ENCODE measurements at places on chromosomes 1 and 21.

DNA sequence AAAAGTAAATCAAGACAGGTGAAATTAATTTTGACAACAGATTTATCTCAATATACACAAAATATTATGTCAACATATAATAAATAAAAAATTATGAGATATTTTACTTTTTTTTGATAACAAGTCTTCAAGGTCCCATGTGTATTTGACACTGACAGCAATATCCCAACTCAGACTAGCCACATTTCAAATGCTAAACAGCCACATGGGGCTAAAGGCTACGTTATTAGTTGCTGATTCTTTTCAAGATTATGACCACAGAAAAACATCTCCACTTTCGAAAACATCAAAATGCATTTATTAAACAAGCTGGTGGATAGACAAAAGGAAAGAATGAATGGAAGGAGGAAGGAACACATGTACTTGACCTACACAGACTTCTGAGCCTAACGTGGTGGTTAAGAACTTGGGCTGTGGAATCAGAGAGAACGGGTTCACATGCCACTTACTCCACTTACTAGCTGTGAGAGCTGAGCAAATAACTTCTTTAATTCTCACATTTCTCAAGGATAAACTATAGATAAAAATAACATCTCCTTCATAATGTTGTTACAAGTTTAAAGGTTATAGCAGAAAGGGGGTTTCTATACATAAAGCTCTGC, 13.4 kb downstream of the PTPN14 start:
- no peak for DNase-seq

- no peak for DNase-seq
These were observed 166.8 kb upstream of the IVNS1ABP start for GRCh38 chr1:185483664-185484450.

GRCh38 chr1:99956755-99957154, 13.0 kb upstream of the SLC35A3 start:
- no peak for DNase-seq

DNA sequence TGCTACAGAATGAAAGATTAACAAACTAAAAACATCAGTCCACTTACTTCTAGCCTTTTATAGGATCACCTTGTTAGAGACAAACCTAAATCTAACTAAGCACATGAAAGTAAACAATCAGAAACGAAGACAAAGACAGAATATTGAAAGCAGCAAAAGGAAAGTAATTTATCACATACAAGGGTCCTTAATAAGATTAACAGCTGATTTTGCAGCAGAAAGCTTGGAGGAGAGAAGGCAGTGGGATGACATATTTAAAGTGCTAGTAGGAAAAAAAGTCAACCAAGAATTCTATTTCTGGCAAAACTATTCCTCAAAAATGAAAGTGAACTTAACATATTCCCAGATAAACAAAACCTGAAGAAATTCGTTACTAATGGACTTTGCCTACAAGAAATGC, 286.4 kb downstream of the RWDD3 start:
- no peak for DNase-seq

GRCh38 chr1:21761052-21761451, 21.9 kb downstream of the USP48 start:
- DNase-seq, result no peak

DNA sequence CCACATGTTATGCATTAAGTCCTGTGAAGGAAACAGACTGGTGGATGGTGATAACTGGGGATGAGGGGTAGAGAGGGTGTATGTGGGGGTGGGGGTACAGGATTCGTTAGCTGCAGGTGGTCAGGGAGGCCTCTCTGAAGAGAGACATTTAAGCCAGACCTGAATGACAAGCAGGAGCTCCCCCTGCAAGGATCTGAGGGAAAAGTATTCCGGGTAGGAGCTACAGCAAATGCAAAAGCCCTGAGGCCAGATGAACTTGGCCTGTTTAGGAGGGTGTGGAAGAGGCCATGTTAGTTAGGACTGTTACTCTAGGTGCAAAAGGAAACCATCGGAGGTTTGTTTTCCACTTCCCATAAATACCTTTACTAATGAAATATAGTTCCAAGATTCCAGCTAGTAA, 9.9 kb downstream of the ARHGEF10L start:
- no peak for DNase-seq

GRCh38 chr1:235060607-235061470, 67.8 kb downstream of the TOMM20 start:
- no peak for DNase-seq

DNA sequence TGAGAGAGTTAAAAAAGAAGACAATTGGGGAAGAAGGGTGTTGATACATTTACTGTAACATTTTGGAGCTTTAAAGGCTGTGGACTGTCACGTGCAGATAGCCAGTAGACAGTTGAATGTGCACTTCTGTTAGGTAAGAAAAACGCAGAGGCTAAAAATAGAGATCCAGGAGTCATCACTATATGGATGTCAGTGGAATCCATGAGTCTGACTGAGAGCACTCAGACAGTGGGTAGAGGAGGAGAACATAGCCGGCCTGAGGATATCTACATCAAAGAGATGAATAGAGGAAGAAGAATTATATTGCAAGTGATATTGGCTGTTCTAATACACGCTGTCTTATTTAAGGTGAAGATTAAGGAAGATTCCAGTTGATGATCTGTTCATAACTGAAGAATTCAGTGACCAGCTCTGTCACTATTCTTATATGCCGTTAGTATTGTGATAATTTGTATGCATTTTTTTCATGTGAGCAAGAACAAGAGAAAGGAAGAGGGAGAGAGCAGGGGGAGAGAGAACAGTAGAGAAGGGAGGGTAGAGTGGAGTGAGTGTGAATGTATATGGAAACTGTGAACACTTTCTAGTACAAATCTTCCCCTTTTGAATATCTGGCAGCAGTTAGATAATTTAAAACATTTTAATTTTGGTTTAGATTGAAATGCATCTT, 344.8 kb downstream of the CHRM3 start:
- no peak for DNase-seq

DNA sequence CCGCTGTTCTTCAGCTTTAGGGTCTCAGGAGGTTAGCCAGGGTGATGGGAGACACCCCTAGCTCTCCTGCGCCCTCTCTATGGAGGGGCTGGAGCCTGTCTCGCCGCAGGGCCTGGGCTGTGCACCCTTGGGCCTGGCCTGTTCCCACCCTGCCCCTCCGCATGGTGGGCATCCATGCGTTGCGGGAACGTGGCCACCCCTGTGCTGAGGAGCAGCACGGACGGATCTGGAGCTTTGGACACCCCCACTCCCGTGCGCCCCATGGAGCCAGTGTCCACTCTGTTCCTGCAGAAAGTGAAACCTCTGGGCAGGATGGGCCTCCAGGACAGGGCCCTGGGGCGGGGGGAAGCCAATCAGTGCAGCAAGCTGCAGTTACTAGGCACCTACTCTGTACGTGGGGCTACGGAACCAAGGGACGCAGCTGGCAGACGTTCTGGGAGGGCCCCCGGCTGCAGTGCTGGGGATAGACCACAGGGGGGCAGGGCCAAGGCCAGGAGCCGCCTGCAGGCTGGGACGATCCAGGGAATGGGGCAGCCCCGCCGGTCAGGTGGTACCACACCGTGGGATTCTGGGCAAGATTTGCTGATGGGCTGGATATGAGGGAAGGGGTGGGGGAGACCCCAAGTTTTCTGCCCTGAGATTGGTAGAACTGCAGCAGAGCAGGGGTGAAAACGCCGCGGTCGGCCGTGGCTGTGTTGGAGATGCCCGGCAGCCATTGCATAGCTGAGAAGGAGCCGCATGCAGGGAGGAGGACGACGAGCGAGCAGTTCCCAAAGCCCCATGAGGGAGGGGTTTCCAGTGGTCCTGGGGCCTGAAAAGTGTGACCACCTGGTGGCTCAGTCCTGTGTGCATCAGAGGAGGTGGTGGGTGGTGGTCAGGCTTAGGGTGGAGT, 43.3 kb downstream of the TP73 start:
- DNase-seq, result peak; percentile 10

GRCh38 chr1:243440406-243440805, 184.6 kb downstream of the SDCCAG8 start:
- no peak for DNase-seq

GRCh38 chr1:217660353-217661062, 29.4 kb downstream of the SPATA17 start:
- DNase-seq, result no peak

DNA sequence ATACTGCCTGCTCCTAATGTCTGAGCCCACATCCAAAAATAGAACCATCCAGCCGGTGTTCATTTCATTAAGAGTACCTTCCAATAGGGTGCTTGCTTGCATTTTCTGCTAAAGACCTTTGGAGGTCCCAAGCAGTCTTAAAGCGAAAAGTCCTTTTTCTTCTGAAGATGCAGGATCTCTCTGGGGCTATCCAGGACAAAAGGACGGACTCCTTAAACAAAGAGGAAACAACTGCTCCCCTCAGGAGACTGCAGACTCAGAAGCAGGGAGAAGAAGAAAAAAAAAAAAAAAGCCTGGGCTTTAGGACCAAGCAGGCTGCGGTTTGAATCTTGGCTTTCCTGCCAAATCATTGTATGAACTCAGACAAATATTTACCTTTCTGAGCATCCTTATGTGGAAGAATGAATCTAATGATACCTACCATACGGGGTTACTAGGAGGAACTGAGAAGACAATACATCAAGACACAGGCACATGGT, 204.0 kb downstream of the PLPP3 start:
- no peak for DNase-seq

DNA sequence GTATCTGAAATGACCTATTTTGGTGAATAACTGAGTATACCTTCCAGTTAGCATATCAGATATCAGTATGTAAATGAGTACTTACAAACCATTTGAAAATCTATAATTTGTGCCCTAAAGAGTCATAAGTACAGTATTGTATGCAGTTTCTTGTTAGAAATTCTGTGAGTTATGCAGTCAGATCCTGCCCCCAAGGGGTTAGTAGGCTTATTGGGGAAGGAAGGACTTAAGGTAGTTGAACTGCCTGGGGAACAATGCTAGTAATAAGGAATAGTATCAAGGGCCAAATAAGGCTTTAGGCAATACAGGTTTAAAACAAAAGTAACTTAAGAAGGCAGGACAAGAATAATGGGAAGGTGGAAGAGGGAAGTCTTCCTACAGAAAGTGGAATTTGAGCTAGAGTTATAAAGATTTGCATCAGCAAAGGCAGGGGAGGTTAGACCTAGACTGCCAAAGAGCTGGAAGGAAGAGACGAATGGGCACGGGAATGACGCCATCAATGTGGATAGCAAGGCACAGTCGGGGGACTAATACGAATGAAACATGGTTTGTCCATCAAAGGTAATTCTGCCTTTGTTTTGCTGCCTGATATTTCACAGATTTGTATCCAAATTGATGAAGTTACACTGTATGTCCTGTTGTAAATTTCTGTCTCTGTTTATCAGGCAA, 182.9 kb upstream of the DPYD start:
- DNase-seq, result no peak

All from CD4-positive, alpha-beta T cell treated with Interleukin-17A for 1 hour (primary cell).